ENCODE measurements at places on chromosomes 7 and 10. TPM values are rescaled to one million over a fixed set of nuclear protein-coding genes. Genes with fewer than 3 reads are reported as not detected.

GRCh38 chr10:102770792-102771191, 27.0 kb downstream of the WBP1L start:
- H3K36me3 ChIP-seq: no peaks in the 10 kb centered on the region
- H3K27me3 ChIP-seq: no peaks in the 10 kb centered on the region
- no peak overlapping the region for H3K27ac ChIP-seq
- no peak overlapping the region for H3K4me3 ChIP-seq
- H3K4me1 ChIP-seq: peaks cover 8% of the 10 kb centered on the region

The SYCE1 gene
- total RNA-seq: 0.78 TPM

- H3K4me3 ChIP-seq: no peak overlapping the region
- no peak for DNase-seq
- H3K27me3 ChIP-seq: no peaks in the 10 kb centered on the region
- H3K27ac ChIP-seq: no peak overlapping the region
These were observed 13.6 kb upstream of the MICU1 start for GRCh38 chr10:72639441-72639873.

DNA sequence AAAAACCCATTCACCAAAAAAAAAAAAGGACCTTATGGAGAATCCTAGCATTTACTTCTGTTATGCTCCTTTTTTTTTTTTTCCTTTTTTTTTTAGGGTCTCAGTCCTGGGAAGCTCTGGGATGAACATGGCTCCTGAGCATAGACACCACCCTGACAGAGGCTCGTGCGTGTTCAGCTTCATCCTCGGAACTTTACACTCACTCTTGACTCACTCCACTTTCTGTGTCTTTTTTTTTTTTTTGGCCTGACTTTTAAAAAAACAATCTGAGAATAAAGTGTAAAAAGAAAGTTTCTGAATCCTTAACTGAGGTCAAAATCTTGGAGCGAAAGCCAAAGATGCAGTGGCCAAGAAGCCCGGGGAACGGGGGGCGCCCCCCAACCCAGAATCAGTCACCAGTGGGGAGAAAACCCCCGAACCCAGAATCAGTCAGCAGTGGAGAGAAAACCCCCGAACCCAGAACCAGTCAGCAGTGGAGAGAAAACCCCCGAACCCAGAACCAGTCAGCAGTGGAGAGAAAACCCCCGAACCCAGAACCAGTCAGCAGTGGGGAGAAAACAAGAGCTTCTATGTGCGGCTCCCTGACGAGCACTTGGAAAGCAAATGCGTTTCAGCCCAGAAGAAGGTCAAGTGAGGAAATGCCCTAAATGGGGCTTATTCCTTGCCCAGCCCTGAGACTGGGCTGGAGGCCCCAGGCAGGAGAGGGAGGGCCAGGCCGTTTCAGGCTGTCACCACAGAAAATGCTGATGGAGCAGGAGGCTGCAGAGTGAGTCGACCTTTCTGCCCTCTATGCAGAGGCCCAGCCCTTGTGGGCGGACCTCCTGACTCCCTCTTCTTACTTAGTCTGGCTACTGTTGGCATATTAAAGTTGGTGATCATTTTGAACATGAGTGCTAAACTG, 19.0 kb upstream of the PFKP start:
- no peak overlapping the region for H3K4me3 ChIP-seq
- peaks cover 11% of the 10 kb centered on the region for H3K4me1 ChIP-seq
- no peak for DNase-seq
- no peak overlapping the region for H3K27ac ChIP-seq

- H3K27ac ChIP-seq: no peak overlapping the region
- H3K27me3 ChIP-seq: no peaks in the 10 kb centered on the region
- no peak for DNase-seq
- no peaks in the 10 kb centered on the region for H3K36me3 ChIP-seq
These were observed 228.1 kb downstream of the BMPER start for GRCh38 chr7:34133356-34133982.

DNA sequence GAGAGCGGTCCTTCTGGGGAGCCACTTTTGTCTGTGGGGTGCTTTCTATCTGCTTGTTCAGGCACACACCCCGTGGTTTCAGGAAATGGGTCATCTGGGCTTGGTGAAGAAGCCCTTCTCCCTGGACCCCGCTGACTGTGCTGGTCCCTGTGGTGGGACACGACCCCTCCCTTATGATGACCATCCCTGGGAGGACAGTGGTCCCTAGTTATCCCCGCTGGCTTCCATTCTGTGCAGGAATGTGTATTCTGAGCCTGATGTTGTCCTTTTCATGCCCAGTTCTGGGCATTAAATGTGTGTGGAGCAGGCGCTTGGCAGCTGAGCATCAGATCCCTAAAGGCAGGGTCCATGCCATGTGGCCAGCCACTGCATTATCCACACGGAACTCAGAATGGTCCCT, 71.6 kb downstream of the TCERG1L start:
- no peaks in the 10 kb centered on the region for H3K27me3 ChIP-seq
- no peaks in the 10 kb centered on the region for H3K36me3 ChIP-seq
- peaks cover 13% of the 10 kb centered on the region for H3K4me1 ChIP-seq
- no peak overlapping the region for H3K4me3 ChIP-seq
- no peak overlapping the region for H3K27ac ChIP-seq

DNA sequence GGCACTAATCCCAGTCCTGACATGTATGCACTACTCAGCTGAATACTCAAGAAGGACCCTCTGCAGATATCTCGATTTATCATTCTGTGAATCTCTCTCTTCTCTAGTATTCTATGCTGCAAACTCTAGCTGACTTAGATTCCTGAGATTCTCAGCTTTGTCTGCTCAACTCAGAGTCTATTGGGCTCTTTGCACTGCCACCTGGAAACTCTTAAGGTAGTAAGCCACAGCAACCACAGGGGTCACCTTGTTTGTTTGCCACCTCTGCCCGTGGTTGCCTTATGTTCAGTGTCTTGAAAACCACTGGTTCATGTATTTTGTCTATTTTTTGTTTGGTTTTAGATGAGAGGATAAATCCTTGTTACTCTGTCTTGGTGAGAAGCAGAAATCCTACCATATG, 72.9 kb downstream of the SP8 start:
- DNase-seq: no peak
- no peaks in the 10 kb centered on the region for H3K27me3 ChIP-seq
- H3K27ac ChIP-seq: no peak overlapping the region
- H3K36me3 ChIP-seq: no peaks in the 10 kb centered on the region
